PC-3 (cell line): ENCODE measurements at places on chromosomes 4 and X.

DNA sequence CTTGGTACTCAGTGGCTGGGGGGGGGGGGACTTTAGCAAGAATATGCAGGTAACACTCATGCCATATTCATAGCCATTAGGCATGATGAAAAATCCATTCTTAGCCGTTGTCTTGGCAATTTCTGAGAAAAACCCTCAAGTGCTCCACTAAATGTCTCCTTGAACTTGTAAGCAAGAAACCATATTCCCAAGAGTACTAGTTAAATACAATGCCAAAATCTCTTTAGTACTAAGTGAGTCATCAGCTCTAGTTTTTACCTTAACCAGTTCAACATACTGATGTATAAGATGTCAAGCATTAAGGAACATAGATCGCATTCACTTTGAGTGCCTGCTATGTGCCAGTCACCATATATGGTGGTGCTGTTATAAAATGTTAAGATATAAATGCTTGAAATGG, 27.5 kb downstream of the UBE2D3 start:
- DNase-seq = peak; percentile 24

DNA sequence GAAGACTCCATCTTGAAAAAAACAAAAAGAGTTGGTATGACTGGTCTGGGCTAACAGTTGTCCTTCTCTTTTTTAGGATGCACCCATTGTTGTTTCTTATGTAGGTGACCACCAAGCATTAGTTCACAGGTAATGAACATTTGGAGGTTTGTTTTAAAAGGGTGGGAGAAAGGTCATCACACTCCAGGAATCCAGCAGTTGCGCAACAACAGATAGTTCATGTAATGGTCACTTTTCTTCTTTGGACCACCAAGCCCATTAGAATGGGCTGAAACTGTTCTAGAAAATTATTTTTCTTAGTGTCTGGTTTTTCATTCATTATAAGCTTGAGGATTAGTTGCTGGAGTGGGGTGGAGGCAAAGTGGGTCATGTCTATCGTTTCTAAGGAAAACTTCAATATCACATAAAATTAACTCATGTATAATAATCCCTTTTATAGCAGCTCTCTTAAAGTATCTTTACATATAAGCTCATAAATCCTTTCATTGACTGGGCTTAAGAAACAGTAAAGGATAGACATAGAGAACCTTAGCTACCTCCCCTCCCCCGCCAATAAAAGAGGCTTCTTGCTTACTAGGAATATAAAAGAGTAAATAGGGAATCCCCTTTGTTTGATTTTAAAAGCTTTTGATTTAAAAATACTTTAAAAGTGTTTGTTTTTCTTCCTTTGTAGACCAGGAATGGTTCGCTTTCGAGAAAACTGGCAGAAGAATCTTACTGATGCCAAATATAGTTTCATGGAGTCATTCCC, 23.5 kb downstream of the NKAP start:
- DNase-seq = no peak

DNA sequence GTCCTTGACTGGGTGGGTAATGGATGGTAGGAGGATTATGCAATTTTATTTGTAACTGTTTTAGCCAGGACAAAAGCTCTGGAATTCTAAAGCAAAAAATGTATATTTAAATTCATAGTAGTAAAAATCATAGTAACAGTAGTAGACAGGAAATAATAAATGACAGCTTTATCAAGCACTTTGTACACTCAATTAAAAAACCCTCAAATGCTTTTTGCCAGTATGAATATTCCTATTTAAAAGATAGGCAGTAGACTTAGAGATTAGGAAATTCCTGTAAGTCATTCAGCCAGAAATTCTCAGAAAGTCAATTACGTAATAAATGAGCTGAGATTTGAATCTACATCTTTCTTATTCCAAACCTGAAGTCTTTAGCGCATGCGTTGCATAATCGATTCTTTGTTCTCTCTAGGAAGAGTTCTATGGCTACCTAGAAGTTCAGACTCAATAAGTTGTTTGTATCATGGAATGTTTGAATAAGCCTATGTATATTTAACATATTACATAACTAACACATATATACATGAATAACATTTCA, 2.5 kb downstream of the AADAT start:
- no peak for DNase-seq

DNA sequence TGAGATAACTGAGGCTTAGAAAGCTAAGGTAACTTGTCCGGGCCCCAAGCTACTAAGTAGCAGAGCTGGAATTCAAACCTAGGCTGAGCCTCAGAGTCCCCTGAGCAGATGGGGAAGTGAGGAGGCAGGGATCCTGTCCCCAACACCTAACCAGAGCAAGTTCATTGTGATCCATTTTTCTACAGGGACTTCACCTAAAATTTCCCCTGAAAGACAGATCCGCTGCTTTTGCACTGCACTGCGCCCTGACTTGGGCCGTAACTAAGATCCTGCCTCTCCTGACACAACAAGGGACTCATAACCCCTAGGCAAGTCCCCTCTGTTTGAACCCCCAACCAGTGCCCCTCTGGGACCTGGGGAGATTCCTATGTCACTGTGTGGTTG, 25.6 kb upstream of the MTM1 start:
- DNase-seq = no peak

GRCh38 chr4:188030401-188030800, 34.8 kb downstream of the ZFP42 start:
- no peak for DNase-seq

DNA sequence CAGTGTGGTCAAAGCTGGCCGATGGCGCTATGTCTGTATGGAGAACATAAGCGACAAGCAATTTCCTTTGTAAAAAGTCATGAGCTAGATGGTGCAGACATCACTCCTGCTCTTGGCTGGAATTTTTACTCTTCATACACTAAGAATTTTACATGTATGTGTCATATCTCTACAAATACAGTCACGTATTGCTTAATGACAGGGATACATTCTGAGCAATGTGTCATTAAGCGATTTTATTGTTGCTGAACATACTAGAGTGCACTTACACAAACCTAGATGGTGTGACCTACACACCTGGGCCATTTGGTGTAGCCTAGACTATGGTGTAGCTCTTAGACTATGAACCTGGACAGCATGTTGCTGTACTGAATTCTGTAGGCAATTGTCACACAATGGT, 185.4 kb downstream of the SOWAHB start:
- DNase-seq = peak; percentile 49

- DNase-seq = no peak
Measured at GRCh38 chrX:39828971-39829370, 268.8 kb downstream of the BCOR start.

DNA sequence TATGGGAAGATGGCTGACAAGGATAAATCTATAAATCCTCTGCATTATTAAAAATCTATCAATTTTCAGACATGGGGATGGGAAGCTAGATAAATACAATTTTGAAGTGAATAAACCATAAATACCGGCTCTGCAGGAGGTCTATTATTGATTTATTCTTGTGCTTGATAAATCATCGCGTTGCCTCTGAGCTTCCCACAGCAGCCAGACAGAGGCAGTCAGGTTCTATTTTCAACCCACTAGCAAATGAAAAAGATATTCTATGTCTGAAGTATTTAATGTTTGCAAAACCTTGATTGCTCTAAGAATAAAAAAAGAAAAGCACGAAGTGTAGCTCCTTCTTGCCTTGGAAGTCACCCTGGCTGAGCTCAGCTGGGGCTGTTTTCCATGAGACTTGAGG, 216.2 kb downstream of the DHRSX start:
- DNase-seq = no peak

DNA sequence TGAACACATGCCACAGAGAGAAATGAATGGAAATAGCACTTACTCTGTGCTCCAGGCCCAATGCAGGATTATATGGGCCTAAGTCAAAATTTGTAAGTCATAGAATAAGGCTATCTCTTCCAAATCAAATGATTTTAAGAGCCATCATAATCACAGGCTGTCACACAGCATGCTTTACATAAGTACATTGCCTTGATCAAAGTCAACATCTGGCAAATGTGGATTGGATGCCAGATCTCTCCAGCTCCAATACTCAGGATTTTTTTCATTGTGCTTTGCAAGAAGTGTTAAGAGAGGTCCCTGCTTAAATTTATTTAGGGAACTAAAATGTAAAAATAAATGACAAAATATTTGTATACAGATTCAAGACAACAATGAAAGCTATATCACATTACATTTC, 299.9 kb downstream of the PRDM5 start:
- no peak for DNase-seq

- no peak for DNase-seq
Measured at GRCh38 chr4:6380746-6381410, 91.5 kb downstream of the PPP2R2C start.

GRCh38 chr4:90128961-90129495, 1.8 kb downstream of the CCSER1 start:
- peak; percentile 28 for DNase-seq
